Stimulated activated CD4-positive, alpha-beta T cell treated with anti-CD3 and anti-CD28 coated beads, Interleukin-12 subunit alpha, Interleukin-12 subunit beta, amount 100 ng/mL, for 24 hours (primary cell): ENCODE measurements at places on chromosomes 7 and 10.

GRCh38 chr10:24974976-24975375 lies 22.6 kb upstream of the PRTFDC1 start:
- DNase-seq: no peak

GRCh38 chr10:86349474-86349873 lies 17.1 kb downstream of the GRID1 start:
- DNase-seq: no peak

DNA sequence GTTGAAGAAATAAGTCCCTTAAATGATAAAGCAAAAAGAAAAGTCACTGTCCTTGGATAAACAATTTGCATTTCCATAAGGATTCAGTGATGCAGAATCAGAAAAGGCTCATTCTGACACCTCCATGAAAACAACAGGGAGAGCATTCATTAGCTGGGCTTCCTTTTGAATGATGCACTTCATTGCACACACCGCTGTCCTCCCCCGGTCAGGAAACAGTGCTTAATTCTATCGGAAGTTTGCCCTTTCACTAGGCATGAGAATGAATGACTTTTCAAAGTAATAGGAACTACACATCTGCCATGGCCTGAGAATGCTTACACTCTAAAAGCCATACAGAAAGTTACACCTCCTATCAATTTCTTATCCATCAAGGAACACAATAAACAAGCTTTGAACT lies 4.2 kb downstream of the PCDH15 start:
- no peak for DNase-seq

GRCh38 chr7:30470771-30471170 lies 7.8 kb downstream of the NOD1 start:
- no peak for DNase-seq

- no peak for DNase-seq
Measured at GRCh38 chr7:102273749-102274712, 12.6 kb upstream of the SH2B2 start.

DNA sequence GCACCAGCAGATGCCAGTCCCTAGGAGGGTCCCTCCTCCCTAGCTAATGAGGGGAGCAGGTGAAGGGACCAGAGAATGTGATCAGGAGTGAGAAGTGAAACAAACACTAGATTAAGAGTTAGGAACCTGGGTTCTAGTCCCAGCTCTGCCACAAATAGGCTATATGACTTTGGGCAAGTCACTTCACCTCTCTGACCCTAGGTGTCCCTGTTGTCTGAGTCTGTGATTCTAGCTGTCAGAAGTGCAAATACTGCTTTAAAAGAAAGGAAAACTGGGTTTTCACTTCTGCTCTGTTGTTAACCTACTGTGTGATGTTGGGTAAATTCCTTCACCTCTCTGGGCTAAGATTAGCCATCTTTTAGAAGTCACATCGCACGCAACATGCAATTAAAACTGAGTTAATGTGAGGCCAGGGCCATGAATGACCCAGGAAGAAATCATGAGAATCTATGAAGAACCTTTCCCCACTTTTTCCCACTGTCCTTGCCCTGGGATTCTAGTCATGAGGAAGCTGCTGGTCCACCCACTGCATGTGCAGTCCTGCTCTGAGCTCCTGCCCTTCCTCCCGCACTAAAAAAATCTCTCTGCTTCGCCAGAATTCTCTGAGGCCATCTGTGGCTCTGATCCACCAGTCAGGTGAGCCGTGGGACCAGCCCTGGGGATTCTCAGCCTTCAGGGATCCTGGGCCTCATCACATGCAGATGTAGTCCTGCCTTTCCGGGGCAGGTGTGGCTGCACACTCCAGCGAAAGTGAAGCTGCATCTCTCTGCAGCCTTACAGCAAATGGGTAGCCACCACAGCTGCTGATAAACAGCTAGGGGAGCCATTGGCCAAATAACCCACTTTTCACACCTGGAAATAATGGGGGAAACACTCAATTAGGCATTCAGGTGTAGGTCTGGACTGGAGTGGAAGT lies 181.7 kb downstream of the PLXNA4 start:
- no peak for DNase-seq

- no peak for DNase-seq
Measured at GRCh38 chr10:95466436-95466835, 94.7 kb downstream of the SORBS1 start.

- no peak for DNase-seq
Measured at GRCh38 chr10:102718220-102718619, 3.8 kb downstream of the SFXN2 start.

- DNase-seq: no peak
Measured at GRCh38 chr7:113142385-113143119, 24.2 kb upstream of the SMIM30 start.
